Activated CD4-positive, alpha-beta T cell treated with anti-CD3 and anti-CD28 coated beads for 48 hours (primary cell): ENCODE measurements at places on chromosomes 4 and X.

- DNase-seq = no peak
Measured at GRCh38 chr4:162461952-162462351, 298.2 kb upstream of the FSTL5 start.

GRCh38 chr4:114417214-114417613, 181.4 kb upstream of the UGT8 start:
- no peak for DNase-seq

DNA sequence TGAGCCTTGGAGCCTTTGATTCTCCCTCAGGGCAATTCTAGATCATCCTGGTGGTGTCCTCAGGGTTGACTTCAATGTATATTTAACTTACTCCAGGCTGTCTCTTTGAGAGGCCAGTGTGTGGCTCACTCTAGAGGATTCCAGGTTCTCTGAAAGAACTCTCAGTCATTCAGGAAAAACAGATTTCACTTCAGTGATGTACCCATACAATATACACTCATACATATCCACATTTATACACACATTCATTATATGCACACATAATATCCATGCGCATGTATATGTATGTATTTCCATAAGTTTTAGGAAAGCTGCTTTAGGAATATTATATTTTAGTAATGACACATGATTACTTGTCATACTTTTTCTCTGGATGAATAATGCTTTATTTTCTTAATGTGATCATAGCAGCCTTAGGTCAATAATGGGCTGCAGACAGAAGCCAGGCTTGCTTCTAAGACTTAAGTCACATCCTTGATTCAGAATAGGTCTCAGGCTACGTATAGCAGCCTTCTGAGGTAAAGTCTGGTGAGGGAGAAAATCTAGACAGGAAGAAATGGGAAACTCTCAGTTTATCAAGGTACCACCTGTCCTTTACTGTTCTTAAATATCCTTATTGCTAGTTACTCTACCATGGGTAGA, 397.0 kb downstream of the GPAT3 start:
- DNase-seq = no peak

- DNase-seq = no peak
Measured at GRCh38 chrX:134294548-134294947, 57.6 kb downstream of the CCDC160 start.

- DNase-seq = no peak
Measured at GRCh38 chrX:24347881-24348280, 12.6 kb upstream of the SUPT20HL1 start.

DNA sequence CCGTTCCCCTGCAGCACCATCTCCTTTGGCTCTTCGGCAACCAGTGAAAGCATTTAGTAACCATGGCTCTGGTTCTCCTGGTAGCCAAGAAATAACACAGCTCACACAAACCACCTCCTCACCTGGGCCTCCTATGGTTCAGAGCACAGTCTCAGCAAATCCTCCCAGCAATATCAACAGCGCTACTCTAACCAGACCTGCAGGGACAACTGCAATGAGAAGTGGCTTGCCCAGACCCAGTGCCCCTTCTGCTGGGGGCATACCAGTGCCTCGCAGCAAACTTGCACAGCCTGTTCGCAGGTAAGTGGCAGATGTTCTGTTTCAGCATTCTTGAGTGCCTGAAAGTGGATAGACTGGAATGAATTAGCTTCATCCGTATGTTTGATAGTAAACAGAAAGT, 63.0 kb upstream of the SLC10A4 start:
- DNase-seq = no peak

DNA sequence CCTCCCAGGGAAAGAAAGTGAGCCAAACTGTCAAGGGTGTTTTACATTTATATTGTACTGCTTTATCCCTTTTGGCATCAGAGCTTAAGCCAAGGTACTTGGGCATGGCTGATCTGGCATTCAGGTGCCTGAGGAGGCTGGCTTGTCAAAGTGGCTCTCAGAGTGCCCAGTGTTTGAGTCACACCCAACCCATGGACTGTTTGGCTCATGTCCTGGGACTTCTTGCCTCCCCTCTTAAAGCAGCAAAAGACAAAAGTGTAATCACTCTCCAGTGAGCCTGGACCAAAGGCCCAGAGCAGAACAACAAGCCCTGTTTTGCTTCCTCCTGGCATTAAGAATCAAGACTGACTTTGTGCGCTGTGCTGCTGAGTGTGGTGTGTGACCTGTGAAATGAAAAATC, 311.7 kb upstream of the TAPT1 start:
- no peak for DNase-seq

GRCh38 chrX:130878350-130879341, 24.4 kb downstream of the ENOX2 start:
- no peak for DNase-seq

GRCh38 chrX:115452251-115452650, 108.7 kb upstream of the PLS3 start:
- DNase-seq = no peak

GRCh38 chr4:74293558-74293957, 14.7 kb upstream of the EPGN start:
- DNase-seq = no peak

DNA sequence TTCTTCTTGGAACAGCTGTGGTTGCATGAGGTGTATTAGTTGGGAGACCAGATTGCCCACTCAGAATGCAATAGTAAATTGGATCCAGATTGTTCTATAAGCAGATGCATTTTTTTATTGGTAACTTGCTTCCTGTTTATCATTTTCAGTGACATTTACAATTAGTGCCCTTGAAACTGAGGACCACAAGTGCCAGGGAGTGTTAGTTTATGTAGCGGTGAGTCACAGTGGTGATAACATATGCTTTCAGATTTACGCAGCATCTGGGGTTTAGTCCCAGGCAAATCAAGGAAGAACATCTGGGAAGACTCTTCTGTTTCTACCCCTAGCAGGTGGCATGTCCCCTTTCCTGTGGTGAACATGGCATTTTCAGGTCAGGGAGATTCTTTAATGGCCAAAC, 24.1 kb downstream of the FRMPD4 start:
- no peak for DNase-seq

GRCh38 chrX:148416142-148416541, 84.3 kb upstream of the AFF2 start:
- DNase-seq = no peak

DNA sequence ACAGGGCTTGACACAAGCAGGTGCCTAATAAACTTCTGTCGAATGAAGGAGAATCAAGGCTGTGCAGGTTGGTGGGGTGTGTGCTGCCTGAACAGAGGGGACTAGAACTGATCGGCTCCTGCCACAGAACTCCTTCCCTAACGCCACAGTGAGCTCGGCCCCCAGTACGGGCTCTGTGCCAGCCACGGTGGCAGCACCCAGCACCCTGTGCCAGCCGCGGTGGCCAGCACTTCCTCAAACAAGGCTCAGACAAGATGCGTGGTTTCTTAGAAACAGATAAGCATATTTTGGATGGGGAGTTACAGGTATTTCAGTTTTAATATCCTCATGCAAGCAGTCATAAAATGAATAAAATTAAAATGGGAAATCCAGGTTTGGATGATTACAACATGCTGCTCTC, 26.0 kb upstream of the C4orf50 start:
- DNase-seq = no peak
